ENCODE measurements at places on chromosomes 5 and 9.

DNA sequence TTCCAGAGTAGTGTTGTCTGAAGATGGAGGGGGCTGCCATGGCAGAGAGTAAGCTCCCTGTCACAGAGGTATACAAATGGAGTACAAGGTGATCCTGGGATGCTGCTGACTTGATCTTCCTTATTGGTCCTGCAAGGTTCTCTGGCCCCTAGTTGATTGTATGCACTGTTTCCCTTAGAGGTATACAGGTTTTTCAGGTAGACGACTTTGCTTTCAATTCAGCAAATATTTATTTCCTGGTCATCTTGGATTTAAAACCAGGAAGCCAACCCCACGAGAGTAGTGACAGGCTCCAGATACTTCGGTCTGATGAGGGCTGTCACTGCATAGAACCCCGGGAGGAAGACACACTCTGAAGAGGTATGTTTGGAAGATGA lies 16.5 kb upstream of the TRIM14 start:
- DNase-seq, result no peak

DNA sequence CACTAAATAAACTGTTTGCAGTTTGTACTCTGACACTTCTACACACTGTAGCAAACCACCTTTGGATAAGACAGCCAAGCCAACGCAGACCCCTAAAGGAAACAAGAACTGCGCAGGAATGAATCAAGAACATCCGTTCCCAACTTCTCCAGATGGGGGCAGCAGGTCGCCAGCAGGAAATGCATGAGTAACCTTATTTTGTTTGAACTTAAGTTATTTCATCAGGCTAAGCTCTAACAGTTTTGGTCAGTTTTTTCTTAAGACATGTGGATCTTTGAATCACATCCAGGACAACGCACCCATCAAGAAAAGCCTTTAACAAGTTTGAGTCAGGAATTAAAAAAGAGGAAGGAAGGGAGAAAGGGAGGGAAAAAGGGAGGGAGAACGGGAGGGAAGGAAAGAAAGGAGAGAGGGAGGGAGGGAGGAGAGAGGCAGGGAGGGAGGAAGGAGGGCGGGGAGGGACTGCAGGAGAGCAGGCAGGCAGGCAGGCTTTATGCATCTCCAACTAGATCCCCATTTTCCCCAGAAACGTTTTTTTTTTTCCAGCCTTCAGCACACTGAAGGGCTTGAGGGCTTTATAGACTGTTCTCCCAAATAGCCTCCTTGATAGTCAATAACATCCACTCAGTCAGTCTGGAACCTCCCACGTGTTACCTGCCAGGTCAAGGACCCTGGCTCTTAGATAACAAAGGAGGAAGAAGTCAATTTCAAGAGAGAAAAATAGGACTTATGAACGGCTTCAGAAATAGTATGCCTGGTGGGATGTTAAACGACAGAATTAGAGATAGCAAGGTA lies 22.2 kb downstream of the BHMT start:
- DNase-seq, result peak; percentile 67

DNA sequence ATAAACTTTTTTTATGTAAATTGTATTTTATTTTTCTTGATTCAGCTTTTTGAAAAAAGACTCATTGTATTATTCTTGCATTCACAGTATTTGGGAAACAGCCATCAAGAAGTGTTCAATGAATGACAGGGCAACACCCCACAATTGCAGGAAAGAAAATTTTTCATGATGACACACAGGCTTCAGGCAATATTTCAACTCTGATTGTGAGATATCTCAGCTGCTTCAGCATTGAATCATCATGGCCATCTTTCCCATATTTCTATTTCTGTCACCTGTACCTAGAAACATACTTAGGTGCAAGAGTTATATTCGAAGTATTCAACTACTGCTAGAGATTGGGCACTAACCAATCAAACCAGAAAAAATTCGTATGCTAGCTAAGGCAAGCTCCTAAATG lies 446.0 kb downstream of the ISL1 start:
- DNase-seq, result no peak

- no peak for DNase-seq
Measured at GRCh38 chr9:31314241-31314640, 1070.2 kb upstream of the ACO1 start.

DNA sequence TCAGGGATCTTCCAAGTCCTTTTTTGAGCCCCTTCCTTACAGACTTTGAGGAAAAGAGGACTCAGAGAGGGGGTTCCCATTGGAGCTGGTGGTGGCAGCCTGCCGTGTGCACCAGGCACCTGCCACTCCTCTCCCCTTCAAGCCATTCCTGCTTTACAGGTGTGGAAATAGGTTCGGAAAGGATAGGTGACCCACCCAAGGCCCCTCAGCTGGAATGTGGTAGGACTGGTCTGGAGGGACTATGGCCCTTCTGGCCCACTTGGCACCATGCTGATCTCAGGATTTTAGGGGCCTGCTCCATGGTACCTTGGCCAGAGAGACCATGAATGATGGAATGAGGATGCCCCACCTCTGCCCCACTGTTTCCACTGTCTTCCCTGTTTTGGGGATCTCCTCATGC lies 1.4 kb downstream of the GALNT12 start:
- DNase-seq, result no peak

DNA sequence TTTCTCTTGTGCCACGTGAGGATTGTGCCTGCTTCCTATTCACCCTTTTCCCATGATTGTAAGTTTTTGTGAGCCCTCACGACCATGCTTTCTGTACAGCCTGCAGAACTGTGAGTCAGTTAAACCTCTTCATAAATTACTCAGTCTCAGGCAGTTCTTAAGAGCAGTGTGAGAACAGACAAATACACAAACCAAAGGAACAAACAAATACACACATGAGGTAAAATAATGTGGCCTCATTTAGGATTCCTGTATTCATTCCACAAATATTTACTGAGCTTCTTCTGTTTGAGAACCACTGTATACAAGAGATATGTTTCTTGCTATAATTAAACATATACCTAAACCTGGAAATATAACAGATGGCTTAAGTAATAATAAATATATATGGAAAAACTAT lies 760.3 kb downstream of the CDH9 start:
- no peak for DNase-seq
